ENCODE measurements at places on chromosomes 3 and 15. TPM values are rescaled to one million over a fixed set of nuclear protein-coding genes. Genes with fewer than 3 reads are reported as not detected.

Gene HRH1
- total RNA-seq, result 4.7 TPM

Gene CCR8
- 1.2 TPM for total RNA-seq

Gene HRG
- not detected for total RNA-seq

Gene PRTG
- 14.3 TPM for total RNA-seq

Gene LSAMP
- total RNA-seq, result 64.9 TPM

GRCh38 chr3:56621681-56622080 is 61.4 kb downstream of the TASOR start:
- no peaks in the 10 kb centered on the region for H3K4me1 ChIP-seq
- H3K27me3 ChIP-seq, result no peaks in the 10 kb centered on the region
- H3K4me3 ChIP-seq, result peak overlapping the region; percentile 0
- H3K27ac ChIP-seq, result peak overlapping the region; percentile 76
- DNase-seq, result no peak
- H3K36me3 ChIP-seq, result peaks cover 45% of the 10 kb centered on the region

GRCh38 chr3:23548706-23549105 is 257.0 kb upstream of the UBE2E1 start:
- no peak overlapping the region for H3K4me3 ChIP-seq
- H3K27me3 ChIP-seq, result no peaks in the 10 kb centered on the region
- H3K4me1 ChIP-seq, result peaks cover 5% of the 10 kb centered on the region
- no peaks in the 10 kb centered on the region for H3K36me3 ChIP-seq

- H3K27ac ChIP-seq, result peak overlapping the region; percentile 50
- DNase-seq, result no peak
- H3K4me3 ChIP-seq, result no peak overlapping the region
- H3K4me1 ChIP-seq, result peaks cover 27% of the 10 kb centered on the region
- H3K36me3 ChIP-seq, result peaks cover 16% of the 10 kb centered on the region
- no peaks in the 10 kb centered on the region for H3K27me3 ChIP-seq
These were observed 50.6 kb downstream of the SLC6A6 start for GRCh38 chr3:14452740-14453710.

GRCh38 chr15:68570974-68571373 is 7.8 kb upstream of the CORO2B start:
- H3K36me3 ChIP-seq, result no peaks in the 10 kb centered on the region
- no peak overlapping the region for H3K4me3 ChIP-seq
- H3K4me1 ChIP-seq, result peaks cover 34% of the 10 kb centered on the region
- H3K27me3 ChIP-seq, result peaks cover 45% of the 10 kb centered on the region

DNA sequence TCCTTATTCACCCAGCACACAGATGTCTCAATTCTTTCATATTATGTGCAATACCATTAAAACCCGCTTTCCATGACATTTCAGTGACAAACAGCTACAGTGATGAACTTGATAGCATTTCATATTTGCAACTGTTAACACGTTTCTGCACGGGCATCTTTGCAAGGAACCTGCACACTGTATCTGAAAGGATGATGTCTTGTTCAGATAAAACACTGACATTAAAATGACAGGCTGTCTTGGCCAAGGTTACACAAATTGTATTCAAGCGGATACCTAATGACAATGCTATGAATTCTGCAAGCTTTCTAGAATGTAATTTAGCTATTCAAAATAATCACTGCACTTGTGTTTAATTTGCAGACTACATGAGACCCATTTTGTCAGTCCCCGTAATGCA is 529.2 kb downstream of the FOXP1 start:
- no peak overlapping the region for H3K4me3 ChIP-seq
- H3K4me1 ChIP-seq, result peaks cover 88% of the 10 kb centered on the region
- peaks cover 19% of the 10 kb centered on the region for H3K36me3 ChIP-seq

- peak within 1 kb of the TSS; percentile 99 for H3K4me3 ChIP-seq
- H3K27me3 ChIP-seq, result no peaks in the 10 kb centered on the region
- DNase-seq, result peak; percentile 98
- peaks cover 30% of the 10 kb centered on the region for H3K4me1 ChIP-seq
- H3K36me3 ChIP-seq, result peaks cover 21% of the 10 kb centered on the region
These were observed at the start of gene KPNA4 for GRCh38 chr3:160565442-160566403. TSS of gene KPNA4 (minus strand) at chr3:160565571. CDS start at chr3:160565282, 289 bp downstream.

GRCh38 chr15:98628216-98628615 is 20.1 kb upstream of the IGF1R start:
- H3K4me3 ChIP-seq, result no peak overlapping the region
- no peaks in the 10 kb centered on the region for H3K36me3 ChIP-seq
- peaks cover 5% of the 10 kb centered on the region for H3K27me3 ChIP-seq
- no peaks in the 10 kb centered on the region for H3K4me1 ChIP-seq
- no peak overlapping the region for H3K27ac ChIP-seq
- no peak for DNase-seq

Data from type B pancreatic cell (in vitro differentiated cells).